ENCODE measurements at places on chromosomes 11 and 22.

- no peak for DNase-seq
Observed at GRCh38 chr22:38613588-38613987, 42.6 kb downstream of the FAM227A start.

GRCh38 chr11:129710423-129710822 lies 105.2 kb upstream of the TMEM45B start:
- DNase-seq, result no peak

- no peak for DNase-seq
Observed at GRCh38 chr22:23147617-23148387, 2.5 kb downstream of the RAB36 start.

DNA sequence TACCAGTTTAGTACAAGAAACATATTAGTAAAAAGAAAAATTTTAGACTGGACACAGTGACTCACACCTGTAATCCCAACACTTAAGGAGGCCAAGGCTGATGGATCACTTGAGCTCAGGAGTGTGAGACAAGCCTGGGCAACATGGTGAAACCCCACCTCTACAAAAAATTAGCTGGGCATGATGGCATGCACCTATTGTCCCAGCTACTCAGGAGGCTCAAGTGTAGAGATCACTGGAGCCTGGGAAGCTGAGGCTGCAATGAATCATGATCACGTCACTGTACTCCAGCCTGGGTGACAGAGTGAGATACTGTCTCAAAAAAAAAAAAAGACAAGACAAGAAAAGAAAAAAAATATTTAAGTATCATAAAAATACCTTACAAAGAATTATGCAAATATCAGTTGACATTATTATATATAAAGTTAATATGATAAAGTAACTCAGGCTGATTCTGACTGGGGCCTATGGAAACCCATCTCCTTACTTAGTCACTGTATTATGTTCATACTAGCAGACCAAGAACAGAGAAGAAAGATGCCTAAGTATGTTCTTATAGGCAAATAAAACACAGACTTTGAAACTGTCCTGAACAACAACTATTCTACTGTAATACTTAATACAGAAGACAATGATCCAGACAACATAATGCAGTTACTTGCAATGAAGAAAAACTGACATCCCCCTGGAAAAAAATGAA lies 27.3 kb downstream of the FAM168A start:
- DNase-seq, result no peak

GRCh38 chr22:41092847-41093411 lies 537 bp downstream of the EP300 start:
- DNase-seq, result no peak

GRCh38 chr11:111733016-111733415 lies 33.2 kb downstream of the PPP2R1B start:
- no peak for DNase-seq

DNA sequence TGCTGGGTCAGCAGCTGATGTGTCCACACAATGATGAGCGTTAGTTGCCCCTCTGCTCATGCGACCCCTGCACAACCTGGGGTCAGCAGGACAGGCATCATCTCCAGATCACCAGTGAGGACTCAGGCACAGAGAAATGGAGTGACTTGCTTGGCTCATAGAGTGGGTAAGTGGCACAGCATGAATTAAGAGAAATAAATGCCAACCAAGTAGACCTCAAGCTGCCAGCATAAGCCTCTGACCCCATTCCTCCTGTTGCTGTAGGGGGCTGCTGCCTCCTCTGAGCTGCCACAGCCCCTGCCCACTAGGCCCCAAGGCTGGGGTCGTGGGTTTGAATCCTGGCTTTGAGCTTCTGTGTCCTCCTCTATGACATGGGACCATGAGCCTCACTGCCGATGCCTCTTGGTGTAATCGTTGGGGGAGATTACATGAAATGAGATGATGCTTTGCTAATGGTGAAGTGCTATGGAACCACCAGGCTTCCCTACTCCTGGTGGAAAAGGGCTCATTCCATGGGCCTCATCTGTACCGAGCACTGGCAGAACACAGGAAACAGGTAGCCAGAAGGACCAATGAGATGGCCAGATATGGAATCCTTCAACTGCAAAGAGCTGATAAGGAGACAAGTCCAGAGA lies 33.6 kb downstream of the LRRC32 start:
- no peak for DNase-seq

Data from T-helper 17 cell (primary cell).